ENCODE measurements at places on chromosomes 1 and 21.

DNA sequence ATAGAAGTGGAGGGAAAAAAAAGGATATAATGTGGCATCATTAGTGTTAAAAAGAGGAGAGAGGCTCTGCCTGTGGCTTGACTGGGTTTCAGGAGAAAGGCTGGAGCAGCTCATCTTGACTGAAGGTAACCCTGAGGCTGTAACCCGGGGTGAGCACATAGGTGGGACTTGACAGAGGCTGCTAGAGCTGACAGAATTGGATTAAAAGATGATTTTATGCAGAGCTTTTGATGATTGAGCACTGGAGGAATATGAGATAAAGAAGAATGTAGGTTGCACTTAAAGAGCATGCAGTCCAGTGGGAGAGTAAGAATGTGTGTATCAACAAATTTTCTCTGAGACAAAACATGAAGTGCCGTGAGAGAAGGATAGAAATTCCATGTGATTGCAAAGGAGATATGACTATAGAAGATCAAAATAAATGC is 17.3 kb downstream of the LAMC1 start:
- no peak for DNase-seq

DNA sequence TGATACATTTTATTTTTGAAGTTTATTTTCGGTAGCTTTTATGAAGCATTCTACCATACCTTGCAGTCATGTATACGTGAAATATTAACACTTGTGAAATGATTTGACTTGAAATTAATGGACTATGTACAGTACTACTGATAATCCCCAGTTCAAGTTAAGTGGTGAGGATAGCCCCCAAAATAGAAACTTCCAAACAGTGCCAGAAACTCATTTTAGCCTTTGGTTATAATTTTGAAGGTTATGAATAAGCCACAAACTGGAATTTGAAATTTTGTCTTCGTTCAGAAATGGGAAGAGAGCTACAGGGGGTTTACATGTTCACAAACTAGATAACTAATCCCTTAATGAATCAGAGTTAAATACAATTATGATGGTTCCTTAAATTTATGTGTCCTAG is 1.5 kb upstream of the HNRNPU start:
- DNase-seq, result no peak

GRCh38 chr1:9671377-9672140 is 20.0 kb downstream of the PIK3CD start:
- no peak for DNase-seq

DNA sequence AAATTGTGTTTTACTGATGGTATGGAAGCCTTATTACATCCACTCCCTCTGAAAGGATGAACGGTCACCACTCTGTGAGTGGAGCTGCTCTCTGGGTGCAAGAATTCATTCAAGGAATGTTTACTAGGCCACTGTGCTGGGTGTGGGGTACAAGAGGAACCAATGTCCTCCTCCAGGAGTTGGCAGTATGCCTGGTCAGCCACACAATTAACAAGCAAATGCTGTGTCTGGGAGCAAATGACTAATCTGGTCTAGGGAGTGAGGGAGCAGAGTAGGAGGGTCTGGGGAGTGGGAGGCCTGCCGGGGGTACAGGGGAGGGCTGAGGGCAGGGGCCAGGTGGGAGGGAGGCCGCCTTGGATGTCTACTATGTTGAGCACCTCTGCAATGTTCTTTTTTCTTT is 27.2 kb upstream of the TDRD10 start:
- DNase-seq, result no peak

GRCh38 chr1:77900687-77901293 is 12.4 kb downstream of the NEXN start:
- no peak for DNase-seq

- DNase-seq, result no peak
Observed at GRCh38 chr1:61332196-61332753, 249.9 kb downstream of the NFIA start.

- DNase-seq, result no peak
Observed at GRCh38 chr1:227257964-227258363, 60.3 kb downstream of the CDC42BPA start.

All from CD4-positive, alpha-beta T cell treated with Interleukin-6 at 100 ng/mL for 8 hours (primary cell).